ENCODE measurements at places on chromosomes 7 and 10.

GRCh38 chr7:92643821-92644220 lies 53.6 kb upstream of the FAM133B start:
- no peak for DNase-seq

DNA sequence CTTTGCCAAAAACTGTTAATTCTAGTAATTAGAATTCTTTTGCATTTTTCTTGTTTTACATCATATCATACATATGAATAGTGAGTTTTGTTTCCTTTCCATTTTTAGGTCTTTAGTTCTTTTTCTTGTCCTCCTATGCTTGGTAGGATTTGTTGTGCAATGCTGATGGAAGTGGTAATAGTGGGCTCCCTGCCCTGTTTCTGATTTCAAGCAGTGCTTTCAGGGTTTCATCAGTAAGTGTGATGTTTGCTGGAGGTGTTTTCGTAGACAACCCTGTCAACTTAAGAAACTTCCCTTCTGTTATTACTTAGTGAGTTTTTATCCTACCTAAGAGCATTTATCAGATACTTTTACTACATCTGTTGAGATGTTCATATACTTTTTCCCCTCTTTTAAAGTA lies 50.5 kb downstream of the CSGALNACT2 start:
- no peak for DNase-seq

- DNase-seq = no peak
These were observed 458.8 kb upstream of the GHITM start for GRCh38 chr10:83680470-83680891.

DNA sequence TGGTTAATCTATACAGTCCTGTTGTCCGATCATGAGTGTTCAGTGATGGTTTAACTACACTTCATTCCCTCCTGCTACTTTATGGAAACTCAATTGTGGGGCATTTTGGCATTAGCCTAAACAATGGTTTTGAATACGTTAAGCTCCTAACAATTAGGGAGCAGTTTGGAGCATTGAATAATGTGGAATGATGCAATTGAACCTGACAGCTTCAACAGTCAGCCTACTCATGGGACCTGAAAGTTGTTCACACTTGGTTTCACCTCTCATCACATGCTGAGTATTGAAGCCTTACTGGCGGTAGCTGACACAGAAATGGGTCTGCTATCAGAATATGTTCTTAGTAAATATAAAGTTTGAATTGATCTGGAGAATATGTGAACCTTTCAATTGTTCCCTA lies 186.1 kb downstream of the MLLT10 start:
- no peak for DNase-seq
